Activated CD8-positive, alpha-beta memory T cell treated with anti-CD3 and anti-CD28 coated beads for 48 hours (primary cell): ENCODE measurements at places on chromosomes 1 and 21.

DNA sequence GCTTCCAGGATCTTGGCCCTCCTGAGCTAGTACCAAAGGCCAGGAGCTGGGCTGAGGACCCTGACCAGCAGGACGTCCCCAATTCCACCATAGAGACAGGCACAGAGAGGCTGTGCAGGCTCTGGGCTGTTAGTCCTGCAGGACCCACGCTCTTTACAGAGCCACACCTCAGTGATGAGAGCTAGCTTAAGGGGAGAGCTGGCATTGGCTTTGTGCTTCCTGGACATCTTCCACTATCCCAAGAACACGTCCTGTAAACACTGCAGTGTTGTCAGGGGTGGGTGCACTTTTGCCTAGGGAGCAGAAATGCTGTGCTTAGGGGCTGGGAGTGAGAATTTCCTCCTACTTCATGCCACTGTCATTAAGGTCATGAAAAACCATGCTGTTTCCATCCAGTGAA lies 91.7 kb upstream of the EDN2 start:
- no peak for DNase-seq

DNA sequence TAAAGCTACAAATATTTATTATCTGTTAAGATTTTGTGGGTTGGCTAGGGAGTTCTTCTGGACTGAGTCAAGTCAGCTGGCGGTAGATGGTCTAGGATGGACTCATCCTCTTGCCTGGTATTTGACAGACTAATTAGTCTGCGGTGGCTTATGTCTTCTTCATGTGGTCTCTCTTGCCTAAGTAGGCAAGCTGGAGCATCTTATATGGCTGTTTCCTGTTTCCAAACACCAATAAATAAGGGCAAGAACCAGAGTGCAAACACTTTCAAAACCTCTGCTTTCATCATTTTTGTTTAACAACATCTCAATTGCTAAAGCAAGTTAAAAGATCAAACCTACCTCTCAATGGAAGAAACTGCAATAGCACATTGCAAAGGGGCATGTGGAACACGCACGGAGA lies 484.8 kb downstream of the PTPRC start:
- no peak for DNase-seq

- no peak for DNase-seq
Measured at GRCh38 chr1:223133306-223133823, 9.7 kb downstream of the TLR5 start.

DNA sequence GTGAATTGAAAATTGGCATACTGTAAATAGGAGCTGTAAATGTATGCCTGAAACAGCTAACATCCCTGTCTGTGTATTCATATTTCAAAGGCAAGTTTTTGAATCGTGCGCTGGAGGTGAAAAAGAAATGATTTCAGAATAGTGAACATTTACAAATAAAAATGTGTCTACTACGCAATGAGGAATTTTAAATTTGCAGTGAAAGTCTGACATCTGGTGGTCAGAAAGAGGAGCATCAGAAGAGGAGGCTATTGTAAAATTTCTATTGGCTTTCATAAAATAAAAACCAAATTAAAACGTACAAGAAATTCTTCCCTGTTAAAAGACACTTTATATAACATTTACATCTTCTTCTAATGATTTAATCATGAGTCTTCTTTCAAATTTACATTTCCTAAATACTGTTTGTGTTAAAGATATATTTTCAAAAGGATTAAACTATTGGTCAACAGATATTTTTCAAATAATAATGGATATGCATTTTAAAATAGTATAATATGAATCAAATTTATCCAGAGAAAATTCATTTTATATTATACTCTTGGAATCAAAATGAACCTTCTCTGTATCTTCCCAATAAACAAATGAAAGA lies 113.7 kb upstream of the RRP15 start:
- no peak for DNase-seq

DNA sequence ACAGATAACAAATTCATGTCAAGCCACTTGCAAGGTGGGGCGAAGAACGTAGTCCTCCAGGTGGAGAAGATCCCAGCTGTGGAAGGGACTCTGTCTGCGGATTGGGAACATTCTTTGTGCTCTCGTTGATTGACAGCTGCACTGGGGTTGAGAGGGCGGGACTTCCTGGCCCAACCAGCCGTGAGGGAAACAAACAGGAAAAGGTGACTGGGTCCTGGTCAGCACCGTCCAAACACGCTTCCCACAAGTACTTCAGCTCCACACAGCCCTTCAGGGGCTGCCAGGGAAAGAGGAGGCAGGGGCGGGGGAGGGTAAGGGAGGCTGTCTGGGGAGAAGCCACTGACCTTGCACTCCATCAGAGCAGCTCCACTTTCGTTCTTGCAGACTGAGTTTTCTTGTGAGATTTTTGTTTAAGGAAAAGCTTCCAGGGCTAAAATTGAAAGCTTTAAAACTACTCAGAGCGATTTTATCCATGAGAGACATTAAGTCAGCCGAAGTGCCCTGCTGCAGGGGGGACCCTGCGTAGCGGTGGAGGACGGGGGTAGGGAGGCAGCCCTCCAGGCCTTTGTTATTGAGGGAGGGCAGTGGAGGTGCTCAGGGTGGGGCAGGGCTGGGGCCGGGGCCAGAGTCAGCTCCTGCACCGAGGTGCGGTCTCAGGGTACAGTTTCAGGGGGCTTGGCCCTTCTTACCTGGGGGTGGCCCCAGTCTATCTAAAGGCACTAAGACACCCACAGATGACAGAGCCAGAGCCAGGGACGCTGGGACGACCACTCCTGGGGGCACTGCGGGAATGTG lies 21.6 kb upstream of the STUM start:
- DNase-seq, result no peak

GRCh38 chr1:157403203-157403602 lies 149.1 kb downstream of the FCRL5 start:
- no peak for DNase-seq

GRCh38 chr21:44052071-44052829 lies 40.1 kb downstream of the TRAPPC10 start:
- no peak for DNase-seq

GRCh38 chr1:212004895-212005608 lies 30.3 kb downstream of the INTS7 start:
- DNase-seq, result no peak

DNA sequence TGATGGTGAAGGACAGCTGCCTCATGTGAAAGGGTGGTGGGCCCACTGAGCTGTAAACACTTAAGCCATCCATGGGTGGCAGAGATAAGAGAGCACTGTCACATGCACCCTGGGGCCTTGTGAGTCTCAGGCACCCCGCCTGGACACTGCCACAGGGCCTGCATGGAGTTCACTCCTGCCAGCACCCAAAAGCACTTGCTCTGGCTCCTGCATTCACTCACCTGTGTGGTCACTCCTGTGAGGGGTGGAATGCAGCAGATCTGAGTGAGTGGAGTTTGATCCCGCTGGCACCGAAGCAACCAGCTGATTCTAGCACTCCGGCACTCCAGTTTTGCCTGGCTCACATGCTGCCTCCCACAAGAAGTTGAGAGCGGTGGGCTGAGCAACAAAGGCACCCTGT lies 1142.1 kb upstream of the PRMT6 start:
- no peak for DNase-seq

GRCh38 chr21:16162953-16163352 lies 433.2 kb downstream of the USP25 start:
- no peak for DNase-seq

DNA sequence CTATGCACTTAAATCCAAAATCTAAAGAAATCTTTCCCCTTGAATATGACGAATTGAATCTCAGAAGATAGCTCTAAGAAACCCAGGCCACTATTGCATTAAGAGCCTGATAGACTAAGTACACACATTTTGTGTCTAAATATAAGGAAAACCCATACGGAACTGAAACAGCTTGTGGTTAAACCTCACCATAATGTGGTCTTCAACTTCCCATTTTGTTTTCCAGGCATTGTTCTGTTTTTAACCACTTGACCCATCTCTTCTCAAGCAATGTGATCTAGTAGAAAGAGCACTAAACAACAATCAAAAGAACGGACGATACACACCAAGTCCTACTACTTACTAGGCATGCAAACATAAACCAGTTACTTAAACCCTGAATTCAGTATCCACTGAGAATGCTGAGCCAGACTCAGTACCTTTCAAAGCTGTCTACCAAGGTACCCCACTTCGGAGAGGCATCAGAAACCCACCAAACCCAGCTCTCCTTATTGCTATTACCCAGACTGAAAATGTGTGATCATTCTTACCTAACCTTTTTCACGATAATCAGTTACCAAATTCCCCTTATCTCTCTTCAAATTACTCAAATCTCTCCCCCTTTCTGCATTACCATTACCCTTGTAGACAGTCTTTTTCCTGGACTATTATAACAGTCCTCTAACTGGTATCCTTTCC lies 12.8 kb downstream of the OTUD7B start:
- no peak for DNase-seq

- no peak for DNase-seq
Measured at GRCh38 chr1:39261712-39262221, 57.3 kb downstream of the MACF1 start.

DNA sequence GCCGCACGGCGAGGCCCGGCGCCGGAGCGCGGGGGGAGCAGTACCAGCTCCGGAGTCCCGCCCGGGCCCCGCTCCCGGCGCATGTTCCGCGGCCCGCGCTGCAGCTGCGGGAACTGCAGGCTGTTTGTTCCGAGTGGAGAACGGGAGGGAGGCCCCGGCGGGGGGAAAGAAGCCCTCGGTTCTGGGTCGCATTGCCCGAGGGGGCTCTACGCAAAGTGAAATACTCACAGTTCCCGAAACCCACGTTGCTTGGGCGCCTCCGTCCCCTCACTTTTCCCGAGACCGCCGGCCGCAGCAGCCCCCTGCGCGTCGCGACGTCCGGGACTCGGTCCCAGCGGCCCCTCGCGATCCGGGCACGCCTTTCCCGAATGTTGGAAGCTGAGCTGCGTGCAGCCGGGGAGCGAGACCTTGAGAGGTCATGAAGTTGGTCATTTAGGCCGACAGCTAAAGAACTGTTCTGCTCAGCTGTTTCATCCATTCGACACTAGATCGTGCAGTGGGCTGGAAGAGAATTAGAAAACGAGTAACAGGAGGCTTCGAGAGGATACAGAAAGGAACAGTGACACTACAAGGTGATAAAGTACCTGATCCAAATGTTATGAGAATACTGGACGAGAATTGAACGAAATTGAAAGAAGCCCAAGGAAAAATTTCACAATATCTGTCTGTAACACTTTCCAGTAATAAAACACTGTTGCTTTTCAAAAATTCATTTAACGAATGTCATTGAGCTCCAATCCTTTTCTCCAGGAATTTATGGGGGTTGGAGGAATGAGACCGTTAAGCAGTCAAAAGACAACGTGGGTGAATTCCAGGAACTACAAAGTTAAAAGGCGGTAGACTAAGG lies 657 bp upstream of the LIN9 start:
- DNase-seq, result no peak

- DNase-seq, result no peak
Measured at GRCh38 chr1:228785366-228786330, 50.4 kb downstream of the RHOU start.

- no peak for DNase-seq
Measured at GRCh38 chr1:168834225-168834872, 105.3 kb upstream of the DPT start.

DNA sequence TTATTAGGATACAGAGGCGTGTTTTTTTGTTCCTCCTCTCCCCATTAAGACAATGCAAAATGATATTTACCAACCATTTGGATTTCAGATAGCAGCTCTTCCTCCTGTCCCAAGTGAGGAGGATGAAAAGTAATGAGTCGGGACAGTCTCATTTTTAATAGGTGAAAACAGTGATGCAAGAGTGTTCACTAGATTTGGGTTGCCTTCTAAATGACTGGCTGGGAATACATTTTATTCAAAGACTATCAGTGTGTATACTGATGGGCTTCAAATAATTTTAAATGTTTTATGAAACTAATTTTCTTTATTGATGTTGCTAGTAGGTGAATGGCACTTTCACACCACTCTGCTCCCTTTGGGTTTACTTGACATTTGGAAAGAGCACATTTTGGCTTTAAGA lies 2.1 kb downstream of the RCOR3 start:
- DNase-seq, result no peak

DNA sequence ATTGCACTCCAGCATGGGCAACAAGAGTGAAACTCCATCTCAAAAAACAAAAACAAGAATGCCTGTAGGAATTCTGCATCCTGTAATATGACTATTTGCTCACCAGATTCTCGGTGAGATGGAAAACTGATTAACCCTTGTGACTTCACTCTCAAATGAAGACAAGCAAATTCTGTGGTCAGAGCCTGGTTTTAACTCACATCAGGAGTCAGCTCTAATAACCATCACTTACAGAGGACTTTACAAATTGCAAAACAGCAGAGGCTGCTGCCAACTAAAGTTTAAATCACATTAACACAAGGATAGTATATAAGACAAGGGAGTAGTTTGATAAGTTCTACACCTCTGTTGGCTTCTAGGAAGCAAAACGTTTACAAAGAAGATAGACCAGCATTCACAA lies 35.7 kb upstream of the FAM163A start:
- no peak for DNase-seq

GRCh38 chr1:59714966-59715365 lies 99.8 kb upstream of the HOOK1 start:
- DNase-seq, result no peak

GRCh38 chr1:57336793-57337192 lies 87.1 kb downstream of the DAB1 start:
- no peak for DNase-seq

- no peak for DNase-seq
Measured at GRCh38 chr1:227559499-227559898, 3.9 kb upstream of the ZNF678 start.

GRCh38 chr1:45836451-45836850 lies 33.0 kb downstream of the MAST2 start:
- no peak for DNase-seq

GRCh38 chr1:164756741-164757140 lies 197.8 kb downstream of the PBX1 start:
- DNase-seq, result no peak

DNA sequence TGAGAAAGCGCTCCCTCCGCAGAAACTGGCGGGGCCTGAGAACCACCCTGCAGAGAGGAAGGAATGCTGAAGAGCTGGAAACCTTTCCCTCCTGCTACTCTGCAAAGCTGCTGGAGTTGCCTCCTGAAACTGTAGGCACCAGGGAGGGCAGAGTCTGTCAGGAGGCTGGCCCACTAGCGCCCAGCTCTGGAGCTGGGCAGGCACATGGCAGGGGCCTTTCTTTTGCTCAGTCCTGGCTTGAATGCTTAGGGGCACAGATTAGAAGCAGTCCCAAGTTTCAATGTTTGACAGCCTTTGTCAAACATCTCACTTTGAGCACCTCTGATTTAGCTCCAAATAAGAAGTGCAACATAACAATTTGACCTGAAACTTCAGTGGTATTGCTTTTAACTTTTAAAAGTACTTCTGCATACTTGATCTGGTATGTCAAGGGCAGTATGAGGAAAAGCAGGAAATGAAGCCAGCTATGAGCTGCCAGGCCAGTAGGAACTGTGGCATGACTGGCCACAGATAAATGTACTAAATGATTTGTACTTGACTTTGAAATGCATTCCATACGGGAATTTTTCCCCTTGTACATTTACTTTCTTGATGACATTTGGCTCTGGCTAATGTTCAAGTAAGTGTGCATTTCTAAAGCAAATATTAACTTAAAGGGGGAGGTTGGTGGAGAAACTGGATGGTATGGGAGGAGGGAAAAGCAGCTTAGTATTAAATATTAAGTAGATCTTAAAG lies 7.2 kb downstream of the C1orf116 start:
- no peak for DNase-seq
